ENCODE measurements at places on chromosomes 2 and 18.

GRCh38 chr2:127293748-127294562 lies at the start of gene ERCC3:
Gene ERCC3, minus strand, starts transcription at chr2:127294144. Its CDS starts 63 bp downstream, at chr2:127294081.
- DNase-seq, result peak; percentile 90

DNA sequence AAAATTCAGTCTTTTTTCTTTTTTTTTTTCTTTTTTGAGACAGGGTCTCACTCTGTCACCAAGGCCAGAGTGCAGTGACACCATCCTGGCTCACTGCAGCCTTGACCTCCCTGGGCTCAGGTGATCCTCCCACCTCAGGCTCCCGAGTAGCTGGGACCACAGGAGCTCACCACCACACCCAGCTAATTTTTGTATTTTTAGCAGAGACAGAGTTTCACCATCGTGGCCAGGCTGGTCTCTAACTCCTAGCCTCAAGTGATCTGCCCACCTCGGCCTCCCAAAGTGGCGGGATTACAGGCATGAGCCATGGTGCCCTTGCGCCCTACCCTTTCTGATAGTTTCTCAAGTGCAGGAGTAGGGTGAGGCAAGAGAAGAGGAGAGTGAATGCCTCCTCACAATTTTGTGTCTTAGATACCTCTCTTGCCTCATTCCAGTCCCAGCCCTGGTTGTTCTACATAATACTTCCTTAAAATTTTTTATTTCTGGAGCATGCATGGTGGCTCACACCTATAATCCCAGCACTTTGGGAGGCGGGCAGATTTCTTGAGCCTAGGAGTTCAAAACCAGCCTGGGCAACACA lies 68.2 kb upstream of the CAB39 start:
- peak; percentile 21 for DNase-seq

GRCh38 chr18:73670039-73670438 lies 477.6 kb downstream of the FBXO15 start:
- DNase-seq, result no peak

DNA sequence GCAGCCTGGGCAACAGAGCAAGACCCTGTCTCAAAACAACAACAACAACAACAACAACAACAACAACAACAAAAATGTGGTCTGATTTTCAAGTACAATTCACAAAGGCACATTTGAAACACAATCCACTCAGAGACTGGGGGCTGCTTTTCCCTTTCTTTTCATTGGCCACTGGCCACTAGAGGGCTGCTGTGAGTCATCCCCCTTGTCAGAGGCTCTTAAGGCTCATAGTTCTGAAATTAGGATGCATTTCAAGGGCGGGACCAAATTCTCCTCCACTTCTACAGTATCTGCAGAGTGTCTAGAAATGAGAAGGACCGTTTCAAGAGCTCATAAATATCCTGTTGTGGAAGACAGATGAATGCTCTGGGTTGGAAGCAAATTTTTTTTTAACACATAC lies 285.4 kb downstream of the NRXN1 start:
- peak; percentile 17 for DNase-seq

GRCh38 chr2:7930800-7931635 lies 750.8 kb upstream of the ID2 start:
- DNase-seq, result peak; percentile 56

- DNase-seq, result no peak
Measured at GRCh38 chr18:75836516-75836915, 409.0 kb upstream of the SMIM21 start.

- DNase-seq, result no peak
Measured at GRCh38 chr2:144694456-144694855, 174.5 kb upstream of the ZEB2 start.

- DNase-seq, result no peak
Measured at GRCh38 chr2:44829771-44830170, 111.7 kb upstream of the SIX3 start.

- no peak for DNase-seq
Measured at GRCh38 chr18:955384-956066, 50.9 kb downstream of the ADCYAP1 start.
